ENCODE measurements at places on chromosomes 7 and 10. TPM values are rescaled to one million over a fixed set of nuclear protein-coding genes. Genes with fewer than 3 reads are reported as not detected.

Gene TBX20
- total RNA-seq: 0.16 TPM

Gene EMX2
- not detected for total RNA-seq

Gene PAX2
- total RNA-seq: 0.38 TPM

Gene RSPH10B
- 0.28 TPM for total RNA-seq

DNA sequence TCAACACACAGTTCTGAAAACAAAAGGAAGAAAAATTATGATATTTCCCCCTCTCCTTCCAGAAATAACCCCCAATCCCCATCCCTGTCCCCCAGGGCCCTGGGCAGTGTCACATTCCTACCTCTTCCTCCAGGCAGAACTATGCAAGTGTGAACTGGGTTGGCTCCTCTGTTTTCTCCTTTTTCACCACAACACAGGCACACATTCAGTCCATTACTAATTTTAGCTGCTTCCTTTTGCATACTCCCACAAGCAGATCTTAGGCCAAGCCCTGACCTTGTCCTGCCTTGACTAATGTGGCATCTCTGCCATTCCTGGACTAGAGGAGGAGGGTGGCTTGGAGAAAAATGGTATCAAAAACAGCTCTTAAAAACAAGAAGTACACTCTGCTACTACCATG is 208.1 kb downstream of the HDAC9 start:
- no peaks in the 10 kb centered on the region for H3K36me3 ChIP-seq
- H3K27ac ChIP-seq: no peak overlapping the region

GRCh38 chr7:155836216-155837125 is 24.2 kb upstream of the SHH start:
- H3K4me1 ChIP-seq: no peaks in the 10 kb centered on the region
- H3K4me3 ChIP-seq: no peak overlapping the region
- no peak for DNase-seq
- H3K27me3 ChIP-seq: peaks cover 12% of the 10 kb centered on the region
- H3K27ac ChIP-seq: no peak overlapping the region
- H3K36me3 ChIP-seq: no peaks in the 10 kb centered on the region

- DNase-seq: no peak
- no peak overlapping the region for H3K4me3 ChIP-seq
- no peaks in the 10 kb centered on the region for H3K4me1 ChIP-seq
- no peak overlapping the region for H3K27ac ChIP-seq
- H3K27me3 ChIP-seq: peaks cover 7% of the 10 kb centered on the region
These were observed 94.5 kb downstream of the ITGA8 start for GRCh38 chr10:15625261-15625660.

DNA sequence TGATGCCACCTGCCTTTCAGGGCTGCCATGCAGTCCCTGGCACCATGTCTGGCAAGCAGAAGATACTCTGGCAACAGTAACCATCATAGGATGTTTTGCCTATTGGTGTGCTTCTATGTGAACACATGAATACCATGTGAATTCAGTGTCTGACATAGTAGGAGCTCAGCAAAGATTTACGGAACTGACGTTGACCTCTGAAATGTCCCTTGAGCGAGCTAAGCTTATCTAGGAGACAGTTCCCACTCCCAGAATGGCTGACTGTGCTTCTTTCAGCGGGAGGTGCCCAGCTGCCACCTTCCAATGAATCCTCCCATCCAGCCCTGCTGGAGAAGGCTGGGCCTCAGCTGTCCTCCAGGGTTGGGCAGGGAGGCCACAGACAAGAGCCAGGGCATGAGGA is 71.2 kb upstream of the LRRC18 start:
- no peaks in the 10 kb centered on the region for H3K4me1 ChIP-seq
- no peaks in the 10 kb centered on the region for H3K27me3 ChIP-seq
- H3K27ac ChIP-seq: no peak overlapping the region
- no peak for DNase-seq
- H3K36me3 ChIP-seq: no peaks in the 10 kb centered on the region
- H3K4me3 ChIP-seq: no peak overlapping the region

DNA sequence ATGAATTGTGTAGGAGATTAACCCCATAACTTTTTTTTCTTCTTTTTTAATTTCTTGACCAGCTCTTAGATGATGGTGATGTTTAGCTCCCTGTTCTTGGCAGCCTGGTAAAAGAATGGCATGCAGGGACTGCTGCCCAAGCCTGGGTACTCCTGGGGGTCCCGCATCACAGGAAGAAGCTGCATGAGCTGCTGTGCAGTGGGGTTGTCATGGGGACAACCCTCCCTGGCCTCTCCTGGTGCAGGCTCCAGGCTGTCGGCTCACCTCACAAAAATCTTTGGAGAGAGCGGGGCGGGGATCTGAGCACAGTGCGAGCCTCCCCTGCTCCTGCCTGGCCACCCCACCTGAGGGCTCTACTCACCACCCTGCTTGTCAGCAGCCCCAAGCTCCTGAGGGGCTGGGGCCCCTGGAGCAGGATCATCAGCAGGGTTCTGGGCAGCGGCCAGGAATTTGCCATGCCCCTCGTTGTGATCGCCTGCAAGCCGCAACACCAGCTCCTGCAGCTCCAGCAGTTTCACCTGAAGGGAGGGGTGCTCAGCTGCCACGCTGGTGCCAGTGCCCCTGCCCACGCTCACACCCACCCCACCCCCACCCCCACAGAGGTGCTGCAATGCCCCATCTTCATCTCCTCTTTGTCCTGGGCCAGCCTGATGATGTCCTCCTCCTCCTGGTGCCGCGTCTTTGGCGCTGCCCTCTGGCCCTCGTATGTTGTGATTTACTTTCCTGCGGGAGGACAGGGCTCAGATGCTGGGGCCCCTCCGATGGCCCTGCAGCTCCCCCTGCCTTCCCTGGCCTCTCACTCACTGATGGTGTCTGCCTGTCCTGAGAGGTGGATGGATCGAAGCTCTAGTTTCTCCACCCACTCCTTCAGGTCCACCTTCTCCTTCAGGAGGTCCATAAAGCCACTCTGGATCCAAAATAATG is 15.5 kb upstream of the MTPAP start:
- H3K4me3 ChIP-seq: no peak overlapping the region
- H3K27ac ChIP-seq: no peak overlapping the region
- no peaks in the 10 kb centered on the region for H3K36me3 ChIP-seq
- peaks cover 17% of the 10 kb centered on the region for H3K4me1 ChIP-seq

Measured in activated T-cell treated with anti-CD3 and anti-CD28 coated beads, Interleukin-2, amount 50 U/mL, for 72 hours (primary cell).